ENCODE measurements at places on chromosomes 2 and 18. TPM values are rescaled to one million over a fixed set of nuclear protein-coding genes. Genes with fewer than 3 reads are reported as not detected.

Gene ACMSD
- not detected for total RNA-seq

Gene SYT4
- total RNA-seq = not detected

Gene C1GALT1C1L
- total RNA-seq = 1.1 TPM

Gene RPRD1A
- total RNA-seq = 71.6 TPM

Gene CTDP1
- total RNA-seq = 13.9 TPM

Gene NOL4
- not detected for total RNA-seq

Gene SULT1C2
- 2.5 TPM for total RNA-seq

Gene IL36RN
- not detected for total RNA-seq

Gene COLEC12
- total RNA-seq = 2.4 TPM

Gene CD302
- 3.9 TPM for total RNA-seq

Gene MYO3B
- total RNA-seq = not detected

Gene SPC25
- total RNA-seq = 9.7 TPM

Gene RSAD2
- 0.21 TPM for total RNA-seq

Measured in A375 (cell line).